Placental pericyte (primary cell): ENCODE measurements at places on chromosomes 7 and 10. TPM values are rescaled to one million over a fixed set of nuclear protein-coding genes. Genes with fewer than 3 reads are reported as not detected.

LIPN gene
- not detected in 2 replicates for total RNA-seq

ASB15 gene
- total RNA-seq, result not detected in 2 replicates

CNNM1 gene
- under 0.01 and 1.6 TPM in 2 replicates for total RNA-seq

IGFBP1 gene
- total RNA-seq, result 0.14 and 0.22 TPM in 2 replicates

PDGFA gene
- 74.6 and 177 TPM in 2 replicates for total RNA-seq

COL13A1 gene
- total RNA-seq, result 4.6 and 34.2 TPM in 2 replicates

PNLIPRP2 gene
- total RNA-seq, result not detected in 2 replicates

ARHGEF35 gene
- total RNA-seq, result 0.66 and 1.1 TPM in 2 replicates

GARIN1A gene
- 0.88 and 1.0 TPM in 2 replicates for total RNA-seq
